Activated T-cell treated with anti-CD3 and anti-CD28 coated beads, Interleukin-2, amount 50 U/mL, for 24 hours (primary cell): ENCODE measurements at places on chromosomes 7 and 10.

GRCh38 chr10:6383096-6383812 is 180.5 kb downstream of the PFKFB3 start:
- H3K27me3 ChIP-seq = no peaks in the 10 kb centered on the region
- peaks cover 33% of the 10 kb centered on the region for H3K36me3 ChIP-seq
- H3K4me1 ChIP-seq = peaks cover 32% of the 10 kb centered on the region
- H3K4me3 ChIP-seq = no peak overlapping the region
- no peak overlapping the region for H3K27ac ChIP-seq

GRCh38 chr7:26439521-26440232 is 148.0 kb downstream of the SNX10 start:
- H3K27me3 ChIP-seq = peaks cover 15% of the 10 kb centered on the region
- H3K4me1 ChIP-seq = no peaks in the 10 kb centered on the region
- no peaks in the 10 kb centered on the region for H3K36me3 ChIP-seq
- H3K4me3 ChIP-seq = no peak overlapping the region
- no peak overlapping the region for H3K27ac ChIP-seq
- no peak for DNase-seq

DNA sequence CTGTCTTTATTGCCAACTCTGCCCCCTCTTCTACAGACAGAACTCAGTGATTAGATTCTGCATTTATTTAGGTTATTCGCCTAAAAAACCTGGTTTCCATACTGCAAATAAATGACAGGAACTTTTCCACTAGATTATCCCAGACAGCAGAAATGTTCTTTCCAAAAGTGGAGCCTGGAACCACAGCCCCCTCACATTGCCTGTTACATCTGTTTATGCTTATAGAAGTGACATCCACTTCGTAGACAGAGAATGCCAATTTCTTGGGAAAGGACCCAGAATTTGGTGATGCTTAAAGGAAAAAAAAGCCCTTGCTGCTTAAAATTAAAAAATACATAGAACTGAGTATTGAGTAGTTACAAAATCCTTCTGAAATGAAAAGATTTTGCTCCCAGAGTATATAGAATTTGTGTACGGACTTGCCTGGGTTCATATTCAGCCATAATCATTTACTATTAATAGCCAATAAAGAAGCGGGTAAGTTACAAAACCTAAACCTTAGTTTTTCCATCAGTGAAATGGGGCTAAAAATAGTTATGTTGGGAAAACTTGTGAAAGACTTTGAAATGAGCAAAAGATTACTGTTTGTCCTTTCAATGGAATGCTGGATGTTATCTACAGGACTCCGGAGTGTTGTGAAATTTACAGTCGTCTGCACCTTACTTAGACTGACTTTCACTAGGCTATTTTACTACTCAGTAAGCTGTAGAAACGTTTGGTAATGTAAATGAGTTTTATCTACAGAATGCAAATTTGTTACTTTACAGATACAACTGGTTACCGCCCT is 1.1 kb upstream of the PPP1R9A start:
- no peak for DNase-seq
- H3K27me3 ChIP-seq = peaks cover 58% of the 10 kb centered on the region
- H3K4me1 ChIP-seq = peaks cover 8% of the 10 kb centered on the region
- H3K4me3 ChIP-seq = no peak overlapping the region
- H3K27ac ChIP-seq = no peak overlapping the region
- no peaks in the 10 kb centered on the region for H3K36me3 ChIP-seq

DNA sequence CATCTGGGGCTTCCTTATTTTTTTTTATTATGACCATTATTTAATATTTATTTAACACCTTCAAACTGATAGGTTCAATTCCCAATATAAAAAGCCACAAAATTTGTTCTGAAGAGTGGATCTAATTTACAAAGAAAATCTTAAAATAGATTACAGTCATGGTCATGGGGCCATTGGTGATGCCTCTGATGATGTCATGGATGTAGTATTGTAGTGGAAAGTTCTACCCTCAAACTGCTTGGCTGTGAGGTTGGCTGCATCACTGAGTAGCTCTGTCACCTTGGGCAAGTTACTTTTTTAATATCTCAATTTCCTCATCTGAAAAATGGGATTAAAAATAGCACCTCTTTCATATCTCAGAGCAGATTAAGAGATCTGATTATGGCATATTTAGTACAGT is 128.5 kb downstream of the DKK1 start:
- no peaks in the 10 kb centered on the region for H3K4me1 ChIP-seq
- no peak overlapping the region for H3K27ac ChIP-seq
- H3K4me3 ChIP-seq = no peak overlapping the region
- H3K27me3 ChIP-seq = no peaks in the 10 kb centered on the region

- DNase-seq = no peak
- no peaks in the 10 kb centered on the region for H3K4me1 ChIP-seq
- H3K27ac ChIP-seq = no peak overlapping the region
- H3K4me3 ChIP-seq = no peak overlapping the region
- peaks cover 10% of the 10 kb centered on the region for H3K27me3 ChIP-seq
- H3K36me3 ChIP-seq = no peaks in the 10 kb centered on the region
Measured at GRCh38 chr10:17344206-17344605, 110.2 kb downstream of the ST8SIA6 start.

GRCh38 chr7:82224529-82224928 is 219.0 kb downstream of the CACNA2D1 start:
- H3K27ac ChIP-seq = no peak overlapping the region
- H3K27me3 ChIP-seq = no peaks in the 10 kb centered on the region
- H3K4me1 ChIP-seq = no peaks in the 10 kb centered on the region
- no peak for DNase-seq
- no peaks in the 10 kb centered on the region for H3K36me3 ChIP-seq

DNA sequence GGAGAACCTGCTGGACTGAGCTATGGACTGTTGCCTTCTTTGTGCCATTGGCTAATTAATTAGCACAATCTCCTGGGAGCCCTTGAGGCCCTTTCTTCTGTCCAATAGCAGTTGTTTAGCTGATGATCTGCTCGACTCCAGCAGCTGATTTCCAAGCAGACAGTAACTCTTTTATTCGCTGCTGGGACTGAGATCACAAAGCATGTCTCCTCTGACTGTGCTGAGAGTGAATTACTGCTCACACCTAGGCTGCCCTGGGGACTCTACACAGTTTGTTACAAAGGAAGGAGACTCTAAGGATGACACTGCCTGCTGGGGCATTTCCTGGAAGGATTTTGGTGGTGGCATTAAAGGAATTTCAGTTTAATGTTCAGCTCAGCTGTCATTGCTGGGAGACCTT is 31.4 kb downstream of the CASP7 start:
- H3K27me3 ChIP-seq = no peaks in the 10 kb centered on the region
- H3K4me1 ChIP-seq = peaks cover 30% of the 10 kb centered on the region
- peaks cover 52% of the 10 kb centered on the region for H3K36me3 ChIP-seq

- H3K27me3 ChIP-seq = no peaks in the 10 kb centered on the region
- H3K4me3 ChIP-seq = no peak overlapping the region
- H3K36me3 ChIP-seq = peaks cover 20% of the 10 kb centered on the region
- H3K4me1 ChIP-seq = peaks cover 8% of the 10 kb centered on the region
- no peak overlapping the region for H3K27ac ChIP-seq
Measured at GRCh38 chr7:133389727-133390126, 136.8 kb downstream of the EXOC4 start.

DNA sequence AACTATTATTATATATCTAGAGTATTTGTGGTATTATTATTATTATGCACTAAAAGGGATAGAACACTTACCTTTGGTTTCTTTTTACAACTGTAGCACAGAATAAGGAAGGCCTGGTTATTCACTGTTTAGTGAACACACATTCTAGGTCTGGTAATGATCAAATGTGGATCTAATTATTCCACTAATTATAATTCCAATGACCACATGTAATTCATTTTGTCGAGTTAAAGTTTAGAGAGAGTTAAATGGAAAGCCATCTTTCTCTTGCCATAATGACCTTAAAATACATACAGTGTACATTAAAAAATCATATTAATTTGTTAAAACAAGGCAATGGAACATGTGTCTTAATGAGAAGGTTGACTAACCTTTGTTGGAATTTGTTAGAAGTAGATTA is 147.8 kb downstream of the SEM1 start:
- H3K4me1 ChIP-seq = no peaks in the 10 kb centered on the region
- no peak for DNase-seq
- H3K4me3 ChIP-seq = no peak overlapping the region
- no peaks in the 10 kb centered on the region for H3K36me3 ChIP-seq
- no peak overlapping the region for H3K27ac ChIP-seq

GRCh38 chr10:7146189-7146588 is 264.6 kb downstream of the SFMBT2 start:
- H3K36me3 ChIP-seq = no peaks in the 10 kb centered on the region
- no peak for DNase-seq
- H3K27me3 ChIP-seq = peaks cover 22% of the 10 kb centered on the region
- no peak overlapping the region for H3K4me3 ChIP-seq
- H3K4me1 ChIP-seq = no peaks in the 10 kb centered on the region

GRCh38 chr7:77537778-77538280 is 734 bp downstream of the PTPN12 start:
- DNase-seq = peak; percentile 56
- peak overlapping the region; percentile 84 for H3K4me3 ChIP-seq
- H3K4me1 ChIP-seq = peaks cover 28% of the 10 kb centered on the region
- no peaks in the 10 kb centered on the region for H3K27me3 ChIP-seq

GRCh38 chr7:17392846-17393245 is 94.4 kb downstream of the AHR start:
- no peak for DNase-seq
- H3K27ac ChIP-seq = no peak overlapping the region
- peaks cover 9% of the 10 kb centered on the region for H3K36me3 ChIP-seq

GRCh38 chr7:101507791-101508252 is 121.3 kb downstream of the MYL10 start:
- peak; percentile 36 for DNase-seq
- peaks cover 22% of the 10 kb centered on the region for H3K27me3 ChIP-seq
- no peak overlapping the region for H3K4me3 ChIP-seq
- no peaks in the 10 kb centered on the region for H3K36me3 ChIP-seq

DNA sequence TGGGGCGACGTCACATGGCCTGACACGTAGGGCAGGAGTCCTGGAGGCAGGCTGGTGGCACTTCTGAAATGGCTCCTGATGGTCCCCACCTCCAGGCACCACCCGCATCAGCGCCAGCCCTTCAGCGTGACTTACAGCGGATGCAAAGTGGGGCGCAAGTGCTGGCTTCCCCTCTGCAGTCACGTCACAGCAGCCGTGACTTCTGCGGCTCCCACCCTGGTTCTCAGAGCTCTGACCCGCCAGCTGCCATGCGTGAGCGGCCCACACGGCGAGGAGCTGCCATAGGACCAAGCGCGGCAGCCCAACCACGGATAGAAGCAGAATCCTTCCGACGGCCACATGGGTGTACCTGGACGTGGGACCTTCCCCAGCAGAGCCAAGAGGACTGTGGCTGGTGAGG is 159.0 kb downstream of the ELFN1 start:
- peaks cover 25% of the 10 kb centered on the region for H3K36me3 ChIP-seq
- no peaks in the 10 kb centered on the region for H3K27me3 ChIP-seq
- DNase-seq = no peak

- H3K36me3 ChIP-seq = no peaks in the 10 kb centered on the region
- DNase-seq = peak; percentile 36
- H3K4me1 ChIP-seq = peaks cover 13% of the 10 kb centered on the region
Measured at GRCh38 chr10:129970465-129971364, 6.6 kb upstream of the EBF3 start.

DNA sequence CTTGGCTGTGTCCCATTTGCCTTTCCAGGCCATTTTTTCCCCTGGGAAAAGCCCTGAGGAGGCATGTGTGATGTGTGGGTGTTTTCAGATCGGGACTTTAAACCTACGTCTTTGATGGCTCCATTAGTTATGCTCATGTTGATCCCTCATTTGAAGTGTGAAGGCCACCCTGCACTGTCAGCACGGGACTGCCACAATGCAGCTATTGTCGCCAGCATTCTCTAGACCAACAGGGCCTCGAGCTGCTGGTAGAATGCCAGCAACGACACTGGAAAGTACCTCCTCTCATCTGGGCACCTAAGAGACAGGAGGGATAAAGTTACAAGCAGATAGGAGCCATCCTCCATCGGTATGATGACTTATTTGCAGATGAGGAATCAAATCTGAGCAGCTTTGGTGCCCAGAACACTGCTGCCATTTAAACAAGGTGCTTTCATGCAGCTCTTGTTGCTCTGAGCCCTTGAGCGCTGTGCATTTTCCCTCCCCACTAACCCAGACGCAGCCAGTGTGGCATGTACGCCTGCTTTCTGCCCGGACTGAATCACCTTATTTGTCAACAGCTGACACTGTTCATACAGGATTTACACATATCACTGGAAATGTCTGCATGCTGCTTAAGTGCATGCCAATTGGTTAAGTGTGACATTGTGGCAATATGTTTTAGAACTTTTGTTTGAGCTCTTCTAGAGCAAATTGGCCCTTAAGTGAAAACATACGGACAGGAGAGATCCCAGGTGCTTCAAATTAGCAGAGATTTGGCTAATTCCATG is 175.0 kb upstream of the PITRM1 start:
- DNase-seq = no peak
- peaks cover 43% of the 10 kb centered on the region for H3K27me3 ChIP-seq
- no peak overlapping the region for H3K27ac ChIP-seq

GRCh38 chr7:46197785-46198540 is 276.9 kb upstream of the IGFBP3 start:
- H3K36me3 ChIP-seq = no peaks in the 10 kb centered on the region
- no peak for DNase-seq
- no peak overlapping the region for H3K4me3 ChIP-seq
- no peak overlapping the region for H3K27ac ChIP-seq
- no peaks in the 10 kb centered on the region for H3K27me3 ChIP-seq

DNA sequence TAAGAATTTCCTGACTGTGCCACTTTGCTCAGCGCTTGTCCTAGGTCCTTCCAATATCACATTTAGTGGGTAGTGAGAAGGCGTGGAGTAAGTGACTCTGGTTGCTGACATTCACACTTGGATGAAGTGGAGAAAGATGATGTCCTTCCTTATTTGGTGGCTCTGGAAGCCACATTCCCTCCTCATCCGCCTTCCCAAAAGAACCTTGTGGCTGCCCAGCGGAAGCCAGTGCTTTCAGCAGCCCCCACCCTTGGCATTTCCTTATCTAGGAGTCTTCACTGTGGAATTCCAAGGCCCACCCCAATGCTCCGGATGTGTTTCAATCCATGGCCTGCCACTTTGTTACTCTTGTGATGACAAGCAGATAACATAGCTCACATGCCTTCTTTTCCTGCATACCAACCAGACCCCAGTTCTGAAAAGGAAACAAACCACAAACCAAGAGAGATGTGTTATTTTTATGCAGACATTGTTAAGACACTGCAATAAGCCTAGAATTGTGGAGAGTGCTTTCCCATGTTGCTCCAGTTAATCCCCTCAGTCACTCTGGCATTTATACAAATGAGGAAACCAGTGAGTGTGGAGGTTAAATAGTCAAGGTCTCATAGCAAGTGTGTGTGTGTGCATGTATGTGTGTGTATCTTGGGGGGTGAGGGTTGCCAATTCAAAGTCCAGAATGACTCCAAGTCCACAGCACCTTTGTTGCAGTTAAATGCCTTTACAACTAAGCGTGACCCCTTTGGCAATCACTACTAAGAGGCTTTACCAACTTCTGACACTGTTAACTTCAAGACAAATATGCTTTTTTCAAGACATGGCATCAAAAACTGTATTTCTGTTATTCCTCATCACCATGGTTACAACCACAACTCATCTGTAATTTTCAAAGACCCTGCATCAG is 10.3 kb upstream of the ANKRD1 start:
- H3K27me3 ChIP-seq = peaks cover 26% of the 10 kb centered on the region
- H3K27ac ChIP-seq = no peak overlapping the region
- no peak for DNase-seq
- H3K4me1 ChIP-seq = no peaks in the 10 kb centered on the region

GRCh38 chr7:31027161-31027965 is 24.7 kb upstream of the ADCYAP1R1 start:
- no peak overlapping the region for H3K4me3 ChIP-seq
- H3K27me3 ChIP-seq = peaks cover 5% of the 10 kb centered on the region
- no peak overlapping the region for H3K27ac ChIP-seq
- H3K4me1 ChIP-seq = peaks cover 21% of the 10 kb centered on the region
- no peaks in the 10 kb centered on the region for H3K36me3 ChIP-seq
- no peak for DNase-seq
